Inflammatory macrophage treated with lipopolysaccharide for 4 hours (primary cell): ENCODE measurements at places on chromosomes 6 and 20.
A peak's percentile ranks its signal among the peaks of the same experiment; 100 is the strongest.

DNA sequence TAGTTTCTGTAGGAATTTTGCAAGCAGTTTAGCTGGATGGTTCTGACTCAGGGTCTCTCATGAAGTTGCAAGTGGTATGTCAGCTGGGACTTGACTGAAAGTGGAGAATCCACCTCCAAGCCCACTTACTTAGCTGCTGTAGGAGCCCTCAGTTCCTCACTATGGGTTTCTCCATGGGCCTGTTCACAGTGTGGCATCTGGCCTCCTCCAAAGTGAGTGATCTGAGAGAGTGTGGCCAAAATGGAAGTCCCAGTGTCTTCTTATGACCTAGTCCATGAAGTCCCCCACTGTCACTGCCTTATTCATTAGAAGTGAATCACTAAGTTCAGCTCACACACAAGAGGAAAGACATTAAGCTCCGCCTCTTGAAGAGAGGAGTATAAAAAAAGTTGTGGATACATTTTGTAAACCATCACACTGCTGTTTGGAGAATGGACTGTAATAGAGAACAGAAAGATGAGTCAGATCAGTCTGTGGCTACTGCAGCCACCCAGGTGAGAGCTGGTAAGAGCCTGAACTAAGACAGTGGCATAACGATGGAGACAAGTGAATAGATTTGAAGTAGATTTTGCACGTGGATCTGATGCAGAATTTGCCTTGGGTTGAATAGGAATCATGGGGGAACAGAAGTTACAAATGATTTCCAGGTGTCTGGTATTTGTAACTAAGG, 4.9 kb upstream of the NELFCD start:
- DNase-seq = peak; percentile 26

DNA sequence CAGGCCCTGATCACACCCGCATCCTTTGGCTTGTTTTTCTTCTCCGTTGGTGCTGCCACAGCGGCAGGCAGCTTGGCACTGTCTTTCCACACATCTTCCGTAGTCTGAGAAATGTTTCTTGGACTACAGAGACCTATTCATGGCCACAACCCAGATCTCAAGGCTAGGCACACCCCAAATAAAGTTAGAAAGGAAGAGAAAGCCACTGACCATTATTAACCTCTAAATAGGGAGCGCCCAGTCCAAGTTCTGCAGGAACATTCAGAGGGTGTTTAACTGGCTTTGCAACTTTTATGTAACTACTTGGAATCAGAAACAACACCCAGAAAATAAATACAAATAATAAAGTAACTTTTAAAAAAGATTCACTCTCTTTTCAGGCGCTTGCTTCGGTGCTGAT, 124.8 kb upstream of the NEDD9 start:
- no peak for DNase-seq

- no peak for DNase-seq
Observed at GRCh38 chr6:108127826-108128225, 38.0 kb upstream of the NR2E1 start.

- DNase-seq = no peak
Observed at GRCh38 chr6:119476554-119476953, 127.0 kb upstream of the MAN1A1 start.

GRCh38 chr6:130513770-130514169, 148.0 kb downstream of the TMEM200A start:
- no peak for DNase-seq

GRCh38 chr6:1761477-1761877, 151.8 kb downstream of the FOXC1 start:
- DNase-seq = no peak

DNA sequence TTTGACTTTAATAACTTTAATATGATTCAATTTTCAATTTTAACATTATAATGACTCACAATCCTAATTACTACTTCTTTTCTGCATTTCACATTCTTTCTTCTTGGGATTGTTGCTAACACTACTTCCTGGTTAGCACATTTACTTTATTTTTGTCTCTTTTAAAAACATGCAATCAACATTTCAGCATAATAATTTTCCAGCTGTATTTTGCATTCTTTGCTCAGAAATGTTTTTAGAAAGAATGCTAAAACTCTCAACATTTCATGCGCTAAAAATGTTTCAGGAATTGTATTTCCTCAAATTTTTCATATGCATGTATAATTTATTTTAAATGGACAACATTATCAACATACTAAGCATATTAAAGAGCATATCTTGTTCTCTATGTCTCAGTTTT, 1302.1 kb upstream of the GJE1 start:
- DNase-seq = no peak

- no peak for DNase-seq
Observed at GRCh38 chr6:84033523-84034451, at the start of gene MRAP2. Gene MRAP2 (plus strand): TSS chr6:84033772. CDS start chr6:84055319, 21,547 bp downstream.

DNA sequence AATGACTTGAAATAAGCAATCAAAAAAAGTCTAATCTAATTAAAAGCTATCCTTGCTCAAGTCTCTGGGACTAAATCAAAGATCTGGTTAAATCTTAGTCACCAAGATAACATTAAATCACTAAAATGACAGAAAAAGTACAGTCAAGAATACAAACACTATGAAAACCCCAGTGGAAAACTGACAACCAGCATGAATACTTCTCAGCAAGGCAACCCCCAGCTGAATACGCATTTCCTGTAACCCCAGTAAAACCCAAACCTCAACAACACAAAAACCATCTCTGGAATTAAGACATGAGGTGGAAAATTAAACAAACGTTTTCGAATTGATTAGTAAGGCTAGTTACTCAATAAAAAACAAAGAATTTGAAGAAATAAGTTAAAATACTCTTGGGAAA, 23.7 kb upstream of the ZC3H12D start:
- DNase-seq = no peak

- no peak for DNase-seq
Observed at GRCh38 chr6:61711849-61712248, 574.2 kb downstream of the KHDRBS2 start.

GRCh38 chr20:58146081-58146745, 82.2 kb downstream of the ANKRD60 start:
- no peak for DNase-seq

GRCh38 chr6:27383011-27383410, 5.5 kb upstream of the ZNF391 start:
- no peak for DNase-seq

DNA sequence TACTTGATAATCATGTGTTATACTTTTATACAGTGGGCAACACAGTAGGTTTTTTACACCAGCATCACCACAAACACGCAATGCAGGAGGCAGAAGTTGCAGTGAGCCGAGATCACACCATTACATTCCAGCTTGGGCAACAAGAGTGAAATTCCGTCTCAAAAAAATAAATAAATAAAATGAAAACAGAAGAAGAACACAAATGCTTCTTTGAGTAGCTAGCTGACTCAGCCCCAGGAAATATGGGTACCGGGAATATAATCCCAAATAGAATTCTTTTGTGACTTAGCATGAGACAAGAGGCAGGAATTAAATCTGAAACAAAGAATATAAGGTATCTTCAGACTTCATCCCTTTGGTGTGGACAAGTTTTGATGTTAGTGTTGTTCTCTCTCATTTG, 164.2 kb upstream of the ATXN1 start:
- no peak for DNase-seq
